Activated T-cell treated with anti-CD3 and anti-CD28 coated beads for 4 hours (primary cell): ENCODE measurements at places on chromosomes 2 and 18.

- DNase-seq, result no peak
These were observed 379.2 kb upstream of the POU3F3 start for GRCh38 chr2:104474716-104475115.

GRCh38 chr18:54952026-54952425 lies 7.2 kb downstream of the CCDC68 start:
- no peak for DNase-seq

DNA sequence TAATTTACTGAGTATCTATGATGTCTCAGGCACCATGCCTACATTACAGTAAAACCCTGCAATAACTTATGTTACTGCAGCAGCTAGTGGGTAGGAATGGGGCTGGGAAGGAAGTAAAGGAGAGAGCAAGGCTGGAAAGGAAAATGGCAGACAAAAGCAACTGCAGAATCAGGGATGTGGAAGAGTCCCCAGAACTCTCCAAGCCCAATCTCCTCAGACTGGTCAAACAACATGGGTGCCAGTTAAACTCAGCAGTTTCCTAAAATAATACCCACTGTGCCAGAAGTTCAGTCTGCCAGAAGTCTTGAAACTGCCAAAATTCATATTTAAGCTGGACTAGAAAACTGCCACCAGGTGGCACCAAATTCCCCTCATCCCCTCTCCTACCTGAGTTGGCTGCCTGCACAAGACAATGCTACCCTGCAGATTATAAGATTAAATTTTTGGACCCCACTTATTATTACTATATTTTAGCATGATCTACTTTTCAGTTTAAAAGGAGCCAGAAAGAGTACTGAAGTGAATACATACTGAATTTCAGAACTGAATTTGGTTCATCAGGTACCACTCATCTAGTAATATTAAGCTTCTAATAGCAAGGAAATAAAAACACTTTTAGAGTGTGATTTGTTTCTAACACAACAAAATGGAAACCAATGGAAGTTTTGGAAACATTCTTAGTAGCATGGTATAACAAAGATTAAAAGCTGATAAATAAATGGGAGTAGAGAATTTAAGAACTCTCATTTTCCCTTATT lies 86.8 kb upstream of the DNER start:
- DNase-seq, result peak; percentile 69

DNA sequence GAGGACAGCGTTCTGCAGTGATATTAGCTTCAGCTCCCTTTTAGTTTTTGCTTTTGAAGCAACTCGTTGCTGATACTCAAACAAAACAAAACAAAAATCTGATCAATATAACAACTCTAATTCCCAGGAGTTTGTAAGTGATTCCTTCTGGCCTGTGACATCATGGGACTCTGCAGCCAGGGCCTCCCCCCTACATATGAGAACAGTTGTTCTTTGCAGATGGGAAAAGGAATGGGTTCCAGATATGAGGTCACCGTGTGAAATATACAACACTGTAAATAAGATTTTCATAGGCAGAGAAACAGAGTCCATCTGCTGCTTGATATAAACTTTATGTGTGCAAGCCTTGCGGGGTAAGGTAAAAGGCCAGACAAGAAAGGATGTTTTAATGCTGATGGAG lies 56.7 kb downstream of the DIS3L2 start:
- DNase-seq, result no peak

GRCh38 chr2:185316383-185316782 lies 422.2 kb upstream of the FSIP2 start:
- DNase-seq, result no peak

DNA sequence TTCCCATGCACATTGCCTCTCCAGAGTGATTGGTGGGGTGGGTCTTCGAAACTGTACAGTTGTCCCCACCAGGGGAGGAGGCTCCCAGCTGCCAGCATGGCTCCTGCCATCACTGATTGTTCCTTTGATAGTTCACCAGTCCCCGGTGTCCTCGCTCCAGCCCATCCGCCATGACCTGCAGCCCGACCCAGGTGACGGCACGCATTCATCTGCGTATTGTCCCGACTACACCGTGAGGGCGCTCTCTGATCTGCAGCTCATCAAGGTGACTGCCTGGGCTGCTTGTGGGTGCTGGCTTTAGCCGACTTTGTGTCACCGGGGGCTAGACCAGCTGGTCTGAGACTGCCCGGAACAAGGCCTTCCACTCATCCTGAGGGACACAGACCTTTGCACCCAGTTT lies 12.4 kb downstream of the CNNM3 start:
- no peak for DNase-seq

DNA sequence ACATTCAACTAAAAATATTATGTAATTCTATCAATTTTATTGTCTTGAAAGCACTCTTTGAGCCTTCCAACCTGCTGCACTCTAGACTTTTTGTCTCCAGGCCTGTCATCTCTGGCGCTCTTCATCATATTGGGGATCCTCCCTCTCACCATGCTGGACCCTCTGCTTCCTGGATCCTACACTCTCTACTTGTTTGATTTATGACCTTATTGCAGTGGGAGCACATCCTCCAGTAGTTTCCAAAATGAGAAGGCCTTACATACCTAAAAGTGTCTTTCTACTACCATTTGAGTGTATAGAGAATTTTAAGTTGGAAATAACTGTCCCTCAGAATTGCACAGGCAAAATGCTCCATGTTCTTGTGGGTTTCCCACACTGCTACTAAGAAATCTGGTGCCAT lies 25.2 kb downstream of the PNO1 start:
- DNase-seq, result no peak

DNA sequence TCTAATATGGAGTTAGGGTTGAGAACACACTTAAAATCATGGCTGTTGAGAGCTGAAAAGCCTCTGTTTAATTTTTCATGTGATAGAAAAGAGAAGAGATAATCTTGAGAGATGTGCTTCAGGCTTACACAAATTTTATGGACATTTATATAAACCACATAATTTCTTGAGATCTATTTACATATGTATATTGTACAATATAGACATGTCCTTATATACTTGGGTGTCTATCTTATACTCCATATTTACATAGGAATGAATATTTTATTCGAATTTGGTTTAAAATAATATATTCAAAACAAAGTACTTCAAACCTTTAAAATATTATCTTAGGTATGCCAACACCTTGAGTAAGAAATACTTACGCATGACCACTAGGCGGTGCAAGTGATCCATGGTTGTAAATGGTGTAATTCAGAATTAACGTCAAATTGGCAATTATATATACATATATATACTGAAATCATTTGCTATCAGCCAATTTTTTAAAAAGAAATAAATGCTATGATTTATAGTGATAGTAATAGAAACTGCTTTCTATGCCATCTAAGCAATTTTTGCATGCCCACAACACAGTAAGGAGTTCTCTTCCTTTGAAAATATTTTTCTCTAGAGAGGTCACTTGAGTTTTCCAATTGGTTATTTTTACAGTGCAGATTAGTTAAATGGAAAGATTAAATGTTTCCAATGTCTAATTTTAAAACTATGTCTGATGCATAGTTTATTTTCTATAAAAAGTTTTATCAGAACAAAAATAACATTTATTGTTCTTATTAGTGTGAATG lies 37.6 kb upstream of the SPAG16 start:
- peak; percentile 48 for DNase-seq

GRCh38 chr2:240364961-240365775 lies 70.3 kb upstream of the GPC1 start:
- DNase-seq, result no peak

DNA sequence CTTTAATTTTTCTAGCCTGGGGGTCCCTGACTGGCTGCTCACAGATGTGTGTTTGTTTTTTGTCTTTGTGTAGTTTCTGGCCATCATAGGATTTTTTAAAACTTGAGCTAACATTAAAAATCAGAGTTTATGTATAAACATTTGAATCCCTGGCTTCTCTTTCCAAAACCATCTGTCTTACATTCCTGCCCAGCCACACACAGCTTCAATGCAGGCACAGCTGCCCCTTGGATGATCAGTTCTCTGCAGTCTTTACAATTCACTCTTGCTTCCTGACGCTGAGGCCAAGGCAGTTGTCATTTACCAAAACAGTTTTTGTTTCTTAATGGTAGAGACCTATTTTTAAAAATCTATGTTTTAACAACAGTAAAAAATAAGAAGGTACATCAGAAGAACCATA lies 169.2 kb upstream of the LRRTM1 start:
- no peak for DNase-seq

- DNase-seq, result no peak
These were observed 16.4 kb downstream of the TMEM18 start for GRCh38 chr2:660586-661359.

DNA sequence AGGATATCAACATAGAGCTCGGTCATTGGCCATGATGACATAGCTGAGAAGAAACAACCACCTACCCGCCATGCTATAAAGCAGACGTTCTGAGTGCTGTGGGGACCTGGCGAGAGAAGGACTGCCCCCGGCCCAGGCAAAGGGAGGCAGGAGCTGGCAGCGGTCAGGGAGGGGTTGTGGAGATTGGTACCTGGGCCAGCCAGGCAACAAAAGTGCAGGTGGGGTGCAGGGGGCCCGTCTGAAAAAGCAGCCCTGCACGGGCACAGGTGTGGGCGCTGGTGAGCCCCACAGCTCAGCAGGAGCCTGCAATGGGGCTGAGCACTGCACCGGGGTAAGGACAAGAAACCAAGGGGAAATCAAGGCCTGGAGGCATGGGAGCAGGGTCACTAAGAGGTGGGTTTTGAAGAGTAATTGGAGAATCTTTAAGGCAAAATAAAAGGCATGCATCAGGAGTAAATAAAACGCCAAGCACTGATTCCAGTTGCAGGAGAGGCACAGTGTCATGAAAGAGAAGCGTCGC lies 464.0 kb downstream of the EIPR1 start:
- no peak for DNase-seq

DNA sequence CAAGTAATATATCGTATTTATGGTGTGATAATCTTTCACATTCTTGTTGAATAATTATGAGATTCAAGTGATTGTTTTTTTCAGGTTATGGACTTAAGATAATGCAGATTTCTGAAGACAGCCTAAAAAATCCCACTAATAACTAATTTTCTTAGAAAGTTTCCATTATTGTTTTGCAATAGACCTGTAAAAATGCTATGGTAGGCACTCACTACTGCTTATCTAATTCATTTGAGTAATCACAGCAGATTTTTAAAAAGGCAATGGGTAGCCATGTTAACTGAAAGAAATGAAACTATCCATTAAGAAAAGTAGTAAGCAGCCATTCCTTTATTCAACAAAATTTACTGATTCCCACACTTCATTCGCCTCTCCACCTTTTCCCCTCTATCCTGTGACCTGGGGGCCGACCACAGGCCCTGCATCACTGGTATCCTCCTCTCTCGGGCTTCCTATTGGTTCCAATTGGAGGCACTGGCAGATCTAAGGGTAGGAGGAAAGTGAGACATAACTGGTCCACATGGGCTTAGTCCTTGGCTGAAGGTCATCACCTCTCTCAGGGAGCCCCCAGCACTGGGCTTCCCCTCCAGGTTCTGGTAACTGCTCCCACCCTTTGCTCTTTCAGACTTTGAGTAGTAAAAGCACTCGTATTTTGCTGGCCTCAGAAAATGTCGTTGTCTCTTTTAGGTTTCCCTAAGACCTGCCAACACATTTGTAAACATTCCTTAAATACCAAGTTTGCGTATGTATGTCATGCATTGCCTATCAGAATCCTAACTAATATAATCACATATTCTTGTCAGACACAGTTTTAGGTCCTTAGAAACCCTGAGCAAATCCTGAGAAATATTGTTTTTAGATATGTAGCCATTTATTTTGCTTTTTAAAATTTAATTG lies 18.5 kb downstream of the RBMS1 start:
- no peak for DNase-seq

DNA sequence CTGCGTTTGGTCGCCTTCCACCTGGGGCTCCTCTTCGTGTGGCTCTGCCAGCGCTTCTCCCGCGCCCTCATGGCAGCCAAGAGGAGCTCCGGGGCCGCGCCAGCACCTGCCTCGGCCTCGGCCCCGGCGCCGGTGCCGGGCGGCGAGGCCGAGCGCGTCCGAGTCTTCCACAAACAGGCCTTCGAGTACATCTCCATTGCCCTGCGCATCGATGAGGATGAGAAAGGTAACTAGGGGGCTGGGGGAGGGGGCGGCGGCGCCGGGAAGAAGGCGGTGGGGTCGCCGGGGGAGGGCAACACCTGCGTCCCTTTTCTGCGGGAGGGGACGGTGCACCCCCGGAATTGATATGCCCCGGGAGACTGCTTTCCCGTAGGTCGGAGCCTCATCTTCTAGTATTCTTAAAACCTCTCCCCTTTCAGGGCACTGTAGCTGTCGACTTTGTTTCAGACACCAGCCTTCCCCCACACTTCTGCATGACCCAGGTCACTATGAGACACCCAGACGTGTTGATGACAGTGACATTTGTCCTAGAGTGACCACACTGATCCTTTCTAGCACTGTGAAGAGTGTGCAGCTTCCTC lies 755 bp downstream of the SPAST start:
- DNase-seq, result no peak

DNA sequence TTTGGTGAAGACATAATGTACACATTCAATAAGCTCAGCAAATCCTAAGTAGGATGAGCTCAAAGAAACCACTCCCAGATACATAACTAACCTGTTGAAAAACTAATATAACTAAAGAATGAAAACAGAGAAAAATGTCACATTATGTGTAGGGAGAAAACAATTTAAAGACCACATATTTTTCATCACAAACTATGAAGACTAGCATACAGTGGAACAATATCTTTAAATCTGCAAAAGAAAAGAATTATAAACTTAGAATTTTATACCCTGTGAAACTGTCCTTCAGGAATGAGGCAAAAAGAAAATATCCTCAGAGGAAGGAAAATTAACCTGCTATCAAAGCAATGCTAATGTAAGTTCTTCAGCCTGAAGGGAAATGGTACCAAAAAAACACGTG lies 151.5 kb downstream of the PIEZO2 start:
- DNase-seq, result no peak

DNA sequence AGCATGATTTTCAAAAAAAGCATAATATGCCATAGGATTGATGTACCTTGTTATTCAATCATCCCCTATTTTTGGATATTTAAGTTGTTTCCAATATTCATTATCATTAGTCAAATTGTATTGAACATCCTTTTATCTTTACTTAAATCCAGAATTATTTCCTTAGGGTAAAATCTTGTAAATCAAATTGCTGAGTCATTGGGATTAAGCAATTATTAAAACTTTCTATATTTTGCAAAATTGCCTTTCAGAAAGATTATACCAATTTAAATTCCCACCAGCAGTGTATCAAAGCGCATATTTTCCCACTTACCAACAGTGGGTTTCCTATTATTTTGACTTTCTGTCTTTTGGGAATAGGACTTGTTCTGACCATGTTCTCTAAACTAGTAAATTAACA lies 159.3 kb downstream of the SS18 start:
- DNase-seq, result no peak

DNA sequence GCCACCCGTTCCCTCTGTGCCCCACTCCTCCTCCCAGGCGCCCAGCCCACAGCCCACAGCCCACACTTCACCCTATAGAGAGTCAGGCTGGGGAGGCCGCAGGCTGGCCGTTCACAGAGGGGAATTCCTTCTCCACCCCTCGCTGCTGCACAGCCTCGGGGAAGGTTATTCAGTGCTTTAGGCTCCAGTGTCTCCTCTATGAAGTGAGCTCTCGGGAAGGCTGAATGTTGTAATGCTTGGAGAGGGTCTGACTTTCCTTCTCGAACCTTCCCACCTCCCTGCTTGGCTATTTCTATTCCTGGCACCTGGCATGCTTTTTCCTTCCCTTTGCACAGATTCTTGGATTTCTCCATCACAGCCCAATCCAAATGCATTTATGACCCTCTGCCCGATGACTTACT lies 62.5 kb upstream of the SMAD7 start:
- DNase-seq, result no peak

- no peak for DNase-seq
These were observed 91.2 kb downstream of the HDAC4 start for GRCh38 chr2:239309398-239310245.

GRCh38 chr2:19772981-19773380 lies 128.8 kb downstream of the TTC32 start:
- DNase-seq, result no peak

- DNase-seq, result no peak
These were observed 80.0 kb upstream of the ERBB4 start for GRCh38 chr2:212618636-212619035.
